ENCODE measurements at places on chromosomes 3 and 15. TPM values are rescaled to one million over a fixed set of nuclear protein-coding genes. Genes with fewer than 3 reads are reported as not detected.

DNA sequence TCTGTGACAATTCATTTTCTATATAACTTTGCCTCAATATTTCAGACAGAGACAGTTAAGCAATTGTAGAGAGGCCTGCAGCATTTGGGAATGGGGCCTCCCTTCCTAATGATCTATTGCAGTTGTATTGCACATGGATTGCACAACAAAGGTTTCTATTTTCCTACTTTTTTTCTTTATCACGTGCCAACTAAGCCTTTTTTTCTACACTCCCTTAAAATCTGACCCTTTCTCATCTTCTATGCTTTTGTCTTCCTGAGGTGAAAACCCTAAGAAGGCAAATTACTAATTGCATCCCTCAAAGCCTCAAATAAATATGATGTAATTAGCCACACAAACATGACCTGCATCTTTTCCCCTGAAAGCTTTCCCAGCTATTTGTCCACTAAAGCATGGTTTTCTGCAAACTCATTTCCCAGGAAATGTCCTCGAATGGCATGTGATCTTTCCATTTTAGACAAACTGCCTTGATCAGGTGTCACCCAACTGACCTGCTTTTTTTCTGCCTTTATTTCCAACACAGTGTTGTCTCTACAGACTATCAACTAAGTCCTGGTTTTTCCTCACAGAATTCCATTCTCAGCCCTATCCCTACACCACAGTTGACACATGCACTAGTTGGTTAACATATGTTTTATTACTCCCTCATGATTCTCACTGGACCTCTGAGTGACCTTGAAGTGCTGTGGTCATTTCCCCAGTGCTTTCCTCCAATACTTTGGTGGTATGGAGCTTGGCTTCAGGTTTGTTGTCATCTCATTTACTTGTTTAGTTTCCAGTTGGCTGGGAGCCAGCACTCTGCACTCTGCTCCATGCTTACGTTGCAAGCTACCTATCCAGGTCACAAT, 31.9 kb upstream of the TSC22D2 start:
- no peak for DNase-seq

DNA sequence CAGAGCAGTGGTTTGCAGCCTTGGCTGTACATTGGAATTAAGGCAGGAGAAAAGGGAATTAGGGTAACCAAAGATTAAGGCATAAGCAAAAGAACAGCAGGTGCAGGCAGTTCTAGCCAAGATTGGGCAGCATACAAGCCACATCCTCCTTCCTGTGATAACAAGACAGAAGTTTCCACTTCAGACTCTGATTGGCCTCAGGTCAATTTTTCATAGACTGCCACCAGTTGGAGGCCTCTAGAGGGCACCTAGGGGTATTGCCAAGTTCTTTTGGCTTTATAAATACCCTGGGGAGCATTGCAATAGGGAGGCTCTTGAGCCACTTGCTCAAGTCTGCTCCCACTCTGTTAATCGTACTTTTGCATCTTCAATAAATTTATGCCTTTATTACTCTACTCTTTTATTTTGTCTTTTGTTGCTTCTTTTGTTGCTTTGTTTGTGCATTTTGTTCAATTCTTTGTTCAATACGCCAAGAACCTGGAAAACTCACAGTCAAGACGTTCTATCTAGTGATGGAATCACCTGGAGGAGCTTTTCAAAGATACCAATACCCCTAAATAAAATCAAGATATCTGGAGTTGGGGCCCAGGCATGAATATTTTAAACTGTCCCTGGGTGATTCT, 32.2 kb upstream of the FMN1 start:
- DNase-seq: peak; percentile 40

DNA sequence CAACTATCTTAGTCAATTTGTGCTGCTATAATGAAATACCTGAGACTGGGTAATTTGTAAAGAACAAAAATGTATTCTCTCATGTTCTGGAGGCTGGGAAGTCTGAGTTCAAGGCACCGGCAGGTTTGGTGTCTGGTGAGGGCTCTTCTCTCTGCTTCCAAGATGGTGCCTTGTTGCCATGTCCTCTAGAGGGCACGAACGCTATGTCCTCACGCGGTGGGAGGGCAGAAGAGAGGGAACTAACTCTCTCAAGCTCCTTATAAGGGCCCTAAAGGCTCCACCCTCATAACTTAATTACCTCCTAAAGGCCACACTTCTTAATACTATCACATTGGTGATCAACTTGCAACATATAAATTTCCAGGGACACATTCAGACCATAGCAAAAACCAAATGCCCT, 108.4 kb downstream of the ADAMTSL3 start:
- DNase-seq: no peak

DNA sequence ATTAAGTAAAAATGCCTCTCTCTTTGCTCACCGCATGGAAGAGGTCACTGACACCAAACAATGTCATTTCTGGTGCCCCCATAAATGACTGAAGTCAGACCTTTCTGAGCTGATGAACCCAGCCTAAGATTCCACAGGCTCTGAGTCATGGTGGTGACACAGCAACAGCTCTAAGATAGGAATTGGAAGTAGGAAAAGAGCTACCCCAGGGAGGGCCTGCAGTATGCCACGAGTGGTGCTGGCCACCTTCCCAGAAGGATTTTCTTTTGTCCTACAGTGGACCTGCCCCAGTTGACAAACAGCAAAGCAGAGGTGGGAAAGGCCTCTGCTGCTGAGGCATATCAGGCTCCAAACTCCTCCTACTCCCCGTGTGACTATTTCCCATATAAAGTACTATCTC, 208.1 kb downstream of the MINAR1 start:
- peak; percentile 46 for DNase-seq

Gene LDHAL6B
- not detected for total RNA-seq

DNA sequence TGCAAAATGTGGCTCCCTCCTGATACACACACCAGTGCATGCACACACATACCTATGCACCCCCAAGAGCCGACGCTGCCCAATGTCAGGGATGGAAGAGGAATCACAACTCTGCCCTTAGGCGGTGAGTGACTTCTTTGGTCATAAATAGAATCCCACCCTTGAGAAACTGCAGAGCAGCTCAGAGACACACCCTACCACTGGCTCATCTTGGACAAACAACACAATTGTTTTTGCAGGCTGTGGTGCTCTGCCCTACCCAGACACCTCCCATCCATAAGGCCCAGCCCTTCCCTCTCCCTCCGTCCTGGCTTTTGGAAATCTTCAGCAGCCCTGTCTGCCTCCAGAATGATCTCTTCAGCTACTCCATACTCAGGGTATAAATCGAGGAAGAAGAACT, 73.8 kb upstream of the HRH1 start:
- DNase-seq: no peak

Gene DNAJA4
- 22.3 TPM for total RNA-seq

- DNase-seq: no peak
These were observed 11.9 kb downstream of the MCM2 start for GRCh38 chr3:127610105-127610504.

DNA sequence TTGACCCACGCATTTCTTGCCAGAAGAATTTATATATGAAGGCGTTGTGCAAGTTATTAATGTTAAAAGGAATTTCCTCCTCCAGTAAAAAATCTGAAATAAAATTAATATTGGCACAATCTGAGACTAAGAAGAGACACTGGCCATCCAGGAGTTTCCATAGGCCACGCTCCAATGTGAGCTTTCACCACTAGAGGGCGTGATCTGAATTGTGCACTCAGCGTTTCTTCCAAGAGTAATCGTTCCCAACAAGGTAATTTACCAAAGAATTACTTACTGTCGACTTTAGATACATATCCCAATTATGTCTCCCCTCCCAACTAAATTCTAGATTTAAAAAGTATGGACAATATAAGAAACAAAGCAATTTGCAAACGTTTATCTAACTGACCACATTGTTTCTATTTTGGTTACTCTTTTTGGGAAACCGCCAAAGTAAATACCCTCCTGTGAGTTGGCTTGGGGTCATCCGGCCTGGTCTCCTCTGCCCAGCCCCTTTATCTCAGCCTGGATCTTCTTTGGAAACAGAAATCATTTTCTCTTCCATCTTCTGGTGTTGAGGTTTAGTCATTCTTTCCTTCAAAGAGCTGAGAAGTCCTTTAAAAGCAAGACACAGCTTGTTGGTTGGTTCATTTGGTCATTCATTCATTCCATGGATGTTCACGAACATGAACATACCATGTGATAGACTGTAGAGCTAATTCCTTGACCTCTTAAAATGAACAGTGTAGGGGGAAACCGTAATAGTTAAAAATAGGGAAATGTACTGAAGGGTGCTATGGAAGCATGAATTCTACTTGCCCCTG, 26.2 kb downstream of the POLR2M start:
- DNase-seq: no peak

DNA sequence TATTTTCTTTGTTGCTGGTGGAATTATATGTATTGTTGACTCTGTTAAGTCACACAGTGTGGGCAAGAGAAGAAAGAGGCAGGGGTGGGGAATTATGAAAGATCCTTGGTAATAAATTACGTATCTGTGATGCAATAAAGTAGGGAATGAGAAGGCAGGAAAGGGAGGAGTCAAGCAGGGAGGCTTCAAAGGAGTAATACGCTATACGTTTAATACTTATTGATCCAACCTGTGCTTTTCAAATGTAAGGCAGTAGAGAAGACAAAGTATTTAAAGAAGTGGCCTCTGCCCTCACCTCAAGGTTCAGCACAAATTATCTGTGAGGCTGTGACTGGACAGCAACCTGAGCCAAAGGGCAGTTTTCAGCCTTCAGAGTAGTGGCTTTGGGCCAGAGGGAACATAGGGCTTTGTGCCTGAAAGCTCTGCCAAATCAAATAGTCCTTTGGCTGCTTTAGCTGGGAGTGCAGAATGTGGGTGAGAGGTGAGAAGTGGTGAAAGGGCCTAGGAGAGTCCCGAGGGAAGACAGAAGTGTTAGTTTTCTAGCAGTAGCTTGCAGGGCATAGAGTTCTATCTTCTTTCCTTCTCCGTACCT, 1.2 kb upstream of the PLIN1 start:
- no peak for DNase-seq

Gene TMEM158
- total RNA-seq: 3.7 TPM

Gene EXD1
- total RNA-seq: not detected

DNA sequence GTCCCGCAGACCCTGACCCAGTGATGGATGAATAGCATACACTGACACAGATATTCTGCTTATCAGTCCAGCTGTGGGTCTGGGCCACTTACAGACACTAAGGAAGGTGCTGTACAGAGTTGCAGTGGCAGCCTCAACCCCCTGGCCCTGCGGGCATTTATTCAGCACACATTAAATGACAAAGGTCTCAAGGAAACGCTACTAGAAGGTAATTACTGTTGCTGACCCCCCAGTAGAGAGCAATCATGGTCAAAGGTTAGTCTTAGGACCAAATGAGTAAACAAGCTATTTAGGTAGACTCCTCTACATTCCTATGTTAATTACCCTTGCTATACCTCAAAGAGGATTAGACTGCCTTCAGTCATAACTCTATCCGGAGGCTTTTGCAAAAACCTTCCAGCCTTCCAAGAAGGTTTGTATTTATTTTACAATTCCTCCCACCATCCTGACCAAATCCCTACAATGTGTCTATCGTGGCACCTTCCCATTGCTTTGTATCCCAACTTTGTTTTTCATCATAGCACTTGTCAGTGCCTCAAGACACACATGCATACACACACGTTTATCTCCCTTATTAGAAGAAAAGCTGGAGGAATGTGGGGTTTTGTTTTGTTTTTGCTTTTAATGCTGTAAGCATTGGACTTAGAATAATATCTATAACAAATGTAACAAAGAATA, 227.9 kb downstream of the PYDC2 start:
- DNase-seq: no peak

- DNase-seq: no peak
These were observed 96.0 kb upstream of the CCDC80 start for GRCh38 chr3:112736805-112737566.

- DNase-seq: no peak
These were observed 139.5 kb upstream of the SLC2A2 start for GRCh38 chr3:171165983-171166382.

Gene SLC2A2
- not detected for total RNA-seq

DNA sequence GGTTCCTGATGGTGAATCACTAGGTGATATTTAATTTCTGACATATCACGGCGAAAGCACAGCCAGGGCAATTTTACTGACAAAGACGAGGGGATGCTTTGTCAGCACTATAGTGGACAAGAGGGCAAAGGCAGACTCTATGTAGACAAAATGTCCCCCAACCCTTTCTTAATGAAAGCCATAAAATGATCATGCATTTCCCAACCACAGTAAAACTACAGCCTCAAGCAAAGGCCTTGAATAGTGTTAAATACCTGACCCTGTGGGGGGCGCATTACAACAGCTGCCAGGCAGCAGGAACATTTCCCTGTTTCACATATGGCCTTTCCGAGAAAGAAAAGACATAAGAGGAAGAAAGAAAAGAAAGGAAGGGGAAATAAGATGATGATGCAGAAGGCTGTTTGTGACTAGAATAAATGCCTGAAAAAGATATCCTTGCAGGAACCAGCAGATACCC, 49.5 kb downstream of the GLDN start:
- no peak for DNase-seq

GRCh38 chr15:92810418-92811138, 89.5 kb upstream of the CHD2 start:
- peak; percentile 83 for DNase-seq

Gene SPSB4
- total RNA-seq: 1.3 TPM

Gene AADACL2
- not detected for total RNA-seq

Gene EOMES
- total RNA-seq: 0.26 TPM

Gene AGBL1
- 0.32 TPM for total RNA-seq

GRCh38 chr3:133797396-133798105, 8.1 kb upstream of the SRPRB start:
- no peak for DNase-seq

DNA sequence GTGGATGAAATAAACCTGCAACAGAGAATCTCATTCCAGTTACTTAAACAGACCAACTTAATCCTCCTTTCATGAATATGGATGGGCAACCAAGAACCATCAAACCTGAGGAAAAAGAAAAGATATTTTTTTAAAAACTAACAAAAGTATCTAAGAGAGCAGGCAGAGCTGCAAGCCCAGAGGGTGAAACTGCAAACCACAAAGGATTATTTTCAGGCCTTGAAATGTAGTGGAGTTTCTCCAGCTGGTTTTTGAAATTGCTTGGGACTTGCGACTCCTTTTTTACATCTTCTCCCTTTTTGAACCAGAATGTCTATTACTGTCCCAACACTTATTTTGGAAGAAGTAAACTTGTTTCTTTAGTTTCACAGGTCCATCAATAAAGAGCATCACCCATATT, 87.4 kb downstream of the STAG1 start:
- DNase-seq: no peak

DNA sequence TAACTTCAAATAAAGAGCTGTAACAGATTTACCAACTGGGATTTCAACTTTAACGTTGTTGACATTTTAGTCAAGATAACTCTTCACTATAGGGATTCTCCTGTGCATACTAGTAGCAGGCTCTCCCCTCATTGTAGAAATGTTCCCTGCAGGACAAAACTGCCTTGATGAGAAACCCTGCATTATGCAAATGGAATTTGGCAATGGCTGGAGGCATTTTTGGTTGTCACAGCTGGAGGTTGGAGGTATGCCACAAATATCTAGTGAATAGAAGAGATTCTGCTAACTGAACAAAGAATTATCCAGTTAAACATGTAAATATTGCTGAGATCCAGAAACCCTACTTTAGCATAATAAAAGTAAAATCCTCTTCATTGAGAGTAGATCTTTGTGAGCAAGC, 928.8 kb upstream of the ALCAM start:
- DNase-seq: no peak

Gene REC114
- not detected for total RNA-seq

Gene TGM4
- total RNA-seq: not detected
